ENCODE measurements at places on chromosomes 11 and 22.
A peak's percentile ranks its signal among the peaks of the same experiment; 100 is the strongest.

GRCh38 chr11:2390091-2390724 is 10.3 kb upstream of the TSSC4 start:
- no peaks in the 10 kb centered on the region for H3K36me3 ChIP-seq
- H3K27me3 ChIP-seq = no peaks in the 10 kb centered on the region
- no peak for DNase-seq

- H3K27me3 ChIP-seq = no peaks in the 10 kb centered on the region
- peaks cover 49% of the 10 kb centered on the region for H3K4me1 ChIP-seq
- H3K4me3 ChIP-seq = peak overlapping the region; percentile 16
- no peaks in the 10 kb centered on the region for H3K36me3 ChIP-seq
- DNase-seq = peak; percentile 94
- peak overlapping the region; percentile 72 for H3K27ac ChIP-seq
These were observed 28.3 kb downstream of the SLC1A2 start for GRCh38 chr11:35390737-35391682.

DNA sequence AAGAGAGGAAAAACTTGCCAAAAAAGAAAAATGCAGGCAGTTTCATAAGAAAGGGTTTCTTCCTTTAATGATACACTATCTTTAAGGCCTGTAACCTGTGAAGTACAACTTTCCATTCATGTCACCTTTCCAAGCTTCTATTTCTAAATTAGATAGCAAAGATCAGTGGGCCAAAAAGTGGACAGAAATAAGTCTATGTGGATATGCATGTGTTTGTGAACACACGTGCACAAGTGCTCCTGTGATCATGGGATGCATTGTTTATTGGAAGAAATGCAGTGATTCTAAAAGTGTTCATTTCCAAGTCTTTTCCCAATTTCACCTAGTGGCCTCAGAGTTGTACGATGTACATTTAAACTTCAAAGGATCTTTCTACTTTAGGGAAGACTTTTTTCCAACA is 230.0 kb upstream of the BLID start:
- H3K4me1 ChIP-seq = peaks cover 21% of the 10 kb centered on the region
- H3K4me3 ChIP-seq = no peak overlapping the region
- DNase-seq = no peak
- no peaks in the 10 kb centered on the region for H3K27me3 ChIP-seq
- H3K36me3 ChIP-seq = no peaks in the 10 kb centered on the region

DNA sequence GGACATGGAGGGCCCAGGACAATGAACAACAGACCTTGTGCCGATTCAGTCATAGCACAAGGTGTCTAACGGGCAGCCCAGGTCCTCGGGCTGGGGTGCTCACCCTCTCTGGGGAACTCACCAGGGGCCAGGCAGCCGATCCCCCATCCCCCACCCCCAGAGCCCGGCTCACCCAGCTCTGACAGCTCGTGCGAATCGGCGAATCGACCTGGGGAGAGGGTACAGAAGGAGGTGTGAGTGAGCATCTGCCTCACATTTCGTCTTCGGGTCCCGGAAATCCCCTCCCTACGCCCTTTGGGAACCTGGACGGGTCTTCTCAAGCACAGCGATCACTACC is 423 bp downstream of the PEX16 start:
- peak overlapping the region; percentile 51 for H3K27ac ChIP-seq
- H3K4me3 ChIP-seq = peak overlapping the region; percentile 96
- no peak for DNase-seq
- 0 out of 2 replicates have a peak, but pooled peaks cover 8% of the 10 kb centered on the region for H3K36me3 ChIP-seq

DNA sequence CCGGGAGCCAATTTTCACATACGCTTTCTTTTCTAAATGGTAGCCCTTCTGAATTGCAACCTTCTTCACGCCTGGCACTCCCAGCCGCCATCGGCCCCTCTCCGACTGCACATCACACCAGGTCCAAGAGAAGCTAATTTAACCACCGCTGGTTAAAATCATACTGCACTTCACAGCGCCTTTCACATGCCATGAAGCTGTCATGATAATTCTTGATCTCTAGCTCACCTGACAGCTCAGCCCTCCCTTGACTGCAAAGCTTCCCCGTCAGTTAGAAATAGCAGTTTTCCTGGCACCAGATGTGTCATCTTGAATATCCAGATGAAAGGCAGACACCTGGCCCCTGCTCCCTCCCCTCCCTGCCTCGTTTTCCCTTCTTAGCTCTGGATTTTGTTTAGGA is 101.4 kb downstream of the ARL14EP start:
- no peaks in the 10 kb centered on the region for H3K36me3 ChIP-seq
- peaks cover 75% of the 10 kb centered on the region for H3K27me3 ChIP-seq
- H3K4me1 ChIP-seq = no peaks in the 10 kb centered on the region

- no peak overlapping the region for H3K4me3 ChIP-seq
- DNase-seq = no peak
- no peaks in the 10 kb centered on the region for H3K4me1 ChIP-seq
- no peak overlapping the region for H3K27ac ChIP-seq
- no peaks in the 10 kb centered on the region for H3K27me3 ChIP-seq
These were observed 547.3 kb upstream of the LRRC4C start for GRCh38 chr11:42006766-42007165.

DNA sequence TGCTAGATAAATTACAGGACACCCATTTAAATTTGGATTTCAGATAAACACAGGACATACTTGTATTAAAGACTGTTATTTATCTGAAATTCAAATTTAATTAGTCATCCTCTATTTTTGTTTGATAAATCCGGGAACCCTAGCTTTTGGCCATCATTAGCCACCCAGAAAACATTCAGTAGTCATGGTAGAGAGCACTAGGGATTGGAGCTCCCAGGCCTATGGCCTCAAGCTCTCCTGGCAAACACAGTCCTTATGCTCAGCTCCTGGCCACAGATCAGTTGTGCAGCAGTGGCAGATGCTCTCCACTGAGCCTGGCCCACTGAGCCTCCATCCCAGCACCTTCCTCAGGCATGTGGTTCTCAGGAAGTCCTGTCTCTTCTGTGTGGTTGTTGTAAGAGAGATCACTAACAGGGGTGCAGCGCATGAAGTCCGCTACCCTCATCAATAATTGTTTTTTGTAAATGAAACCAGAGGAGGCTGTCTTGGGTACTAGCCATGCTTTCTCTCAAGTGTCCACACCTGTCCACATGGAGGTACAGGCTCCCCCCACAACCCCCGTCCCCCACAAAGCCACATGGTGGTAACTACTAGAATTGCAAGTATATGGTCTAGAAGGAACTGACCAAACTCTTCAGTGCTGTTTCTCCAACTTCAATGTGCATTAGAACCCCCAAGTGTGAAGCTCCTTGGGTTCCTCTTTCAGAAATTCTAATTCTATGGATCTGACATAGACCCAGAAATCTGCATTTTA is 1.1 kb upstream of the IRAG1 start:
- DNase-seq = no peak
- H3K27ac ChIP-seq = no peak overlapping the region
- no peak overlapping the region for H3K4me3 ChIP-seq
- H3K36me3 ChIP-seq = no peaks in the 10 kb centered on the region
- H3K4me1 ChIP-seq = no peaks in the 10 kb centered on the region

GRCh38 chr22:40441761-40442390 is 71.5 kb downstream of the SGSM3 start:
- H3K27me3 ChIP-seq = no peaks in the 10 kb centered on the region
- H3K4me1 ChIP-seq = peaks cover 3% of the 10 kb centered on the region
- no peak overlapping the region for H3K4me3 ChIP-seq
- no peak overlapping the region for H3K27ac ChIP-seq
- no peaks in the 10 kb centered on the region for H3K36me3 ChIP-seq

DNA sequence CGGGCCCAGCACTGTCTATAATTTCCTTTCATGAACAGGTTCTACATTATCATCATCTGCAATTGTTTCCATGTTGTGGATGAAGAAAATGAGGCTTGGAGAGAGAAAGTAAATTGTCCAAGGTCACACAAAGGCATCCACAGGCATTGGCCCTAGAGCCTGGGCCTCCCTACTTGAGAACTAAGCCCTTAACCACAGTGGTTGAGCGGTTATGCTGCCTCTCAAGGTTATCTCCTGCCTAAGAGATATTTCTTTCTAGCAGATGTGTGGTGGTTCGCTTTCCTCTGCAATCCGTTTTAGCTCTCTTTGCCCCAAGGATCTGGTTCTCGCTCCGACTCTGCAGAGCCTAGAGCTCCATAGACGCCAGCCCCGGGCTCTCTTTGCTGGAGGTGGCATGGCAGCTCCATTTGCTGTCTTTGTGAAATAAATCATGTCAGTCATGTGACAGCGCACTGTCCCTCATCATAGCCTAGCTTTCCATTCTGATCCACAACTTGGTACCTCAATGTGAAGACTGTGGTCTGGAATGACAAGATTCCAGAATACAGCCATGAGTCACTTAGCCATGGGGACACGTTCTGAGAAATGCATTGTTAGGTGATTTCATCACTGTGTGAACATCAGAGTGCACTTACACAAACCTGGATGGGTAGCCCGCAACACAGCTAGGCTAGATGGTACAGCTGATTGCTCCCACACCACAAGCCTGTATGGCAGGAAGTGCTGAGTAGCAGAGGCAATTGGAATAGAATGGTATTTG is 27.2 kb downstream of the RPS6KA4 start:
- H3K36me3 ChIP-seq = no peaks in the 10 kb centered on the region
- H3K27ac ChIP-seq = no peak overlapping the region
- H3K4me1 ChIP-seq = peaks cover 44% of the 10 kb centered on the region
- DNase-seq = peak; percentile 81

DNA sequence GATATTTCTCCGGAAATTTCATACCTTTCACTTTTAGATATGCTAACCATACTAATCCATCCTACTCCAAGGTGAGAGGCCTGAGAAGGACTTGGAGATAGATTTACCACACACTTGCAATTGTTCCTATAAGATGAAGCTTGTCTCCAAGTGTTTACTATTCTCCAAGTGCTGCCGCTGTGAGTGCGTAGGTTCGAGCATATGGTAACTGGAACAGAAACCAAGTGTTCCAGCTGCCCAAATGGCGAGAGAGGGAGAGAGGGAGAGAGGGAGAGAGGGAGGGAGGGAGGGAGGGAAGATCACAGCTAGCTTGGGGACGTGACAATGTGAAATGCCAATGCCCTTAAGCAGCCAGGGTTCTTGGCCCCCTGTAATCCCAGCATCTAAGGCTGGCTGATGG is 21.5 kb downstream of the ASCC2 start:
- H3K4me1 ChIP-seq = peaks cover 67% of the 10 kb centered on the region
- H3K27me3 ChIP-seq = no peaks in the 10 kb centered on the region
- no peak overlapping the region for H3K27ac ChIP-seq
- no peak overlapping the region for H3K4me3 ChIP-seq
- peaks cover 5% of the 10 kb centered on the region for H3K36me3 ChIP-seq

DNA sequence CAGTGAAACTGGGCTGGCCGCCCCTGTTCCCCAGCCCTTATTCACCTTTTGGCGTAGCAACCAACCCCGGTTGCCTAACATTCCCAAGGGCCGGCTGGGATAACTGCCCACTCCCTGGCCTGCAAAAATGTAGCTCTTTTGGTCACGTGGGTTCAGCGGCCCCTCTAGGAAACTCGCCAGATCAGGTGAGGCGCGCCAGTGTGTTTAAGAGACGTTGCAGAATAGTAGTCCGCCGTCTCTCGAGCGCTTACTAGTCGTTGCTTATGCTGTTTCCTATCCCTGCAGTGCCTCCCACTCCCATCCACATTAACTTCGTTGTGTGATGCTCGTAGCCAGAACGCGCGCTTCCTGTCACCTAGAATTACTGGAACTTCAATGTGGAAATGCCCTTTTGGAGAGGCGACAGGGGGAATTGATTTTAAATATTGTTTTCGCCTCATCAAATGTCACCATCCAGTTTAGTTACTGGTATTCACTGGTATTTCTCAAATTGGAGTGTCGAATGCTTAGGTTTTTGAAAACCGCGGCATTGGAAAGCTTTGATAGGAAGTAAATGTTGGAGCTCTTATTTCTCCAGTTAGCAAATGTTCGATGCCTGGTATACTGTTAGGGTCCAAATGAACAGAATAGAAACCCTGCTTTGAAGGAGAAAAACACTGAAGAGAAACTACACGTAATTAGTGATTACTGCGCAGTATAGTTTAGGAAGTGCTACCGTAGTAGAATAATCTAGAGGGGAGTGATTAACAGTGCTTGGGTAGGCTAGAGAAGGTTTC is 823 bp downstream of the CEP57 start:
- peak overlapping the region; percentile 85 for H3K27ac ChIP-seq
- no peaks in the 10 kb centered on the region for H3K27me3 ChIP-seq
- H3K36me3 ChIP-seq = peaks cover 30% of the 10 kb centered on the region

DNA sequence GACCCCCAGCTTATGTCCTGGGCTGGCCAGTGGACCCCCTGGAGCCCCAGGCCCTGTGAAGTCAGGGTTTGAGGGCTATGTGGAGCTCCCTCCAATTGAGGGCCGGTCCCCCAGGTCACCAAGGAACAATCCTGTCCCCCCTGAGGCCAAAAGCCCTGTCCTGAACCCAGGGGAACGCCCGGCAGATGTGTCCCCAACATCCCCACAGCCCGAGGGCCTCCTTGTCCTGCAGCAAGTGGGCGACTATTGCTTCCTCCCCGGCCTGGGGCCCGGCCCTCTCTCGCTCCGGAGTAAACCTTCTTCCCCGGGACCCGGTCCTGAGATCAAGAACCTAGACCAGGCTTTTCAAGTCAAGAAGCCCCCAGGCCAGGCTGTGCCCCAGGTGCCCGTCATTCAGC is 24.6 kb downstream of the CSF2RB start:
- no peaks in the 10 kb centered on the region for H3K27me3 ChIP-seq
- no peak overlapping the region for H3K27ac ChIP-seq
- no peak overlapping the region for H3K4me3 ChIP-seq
- H3K4me1 ChIP-seq = no peaks in the 10 kb centered on the region

DNA sequence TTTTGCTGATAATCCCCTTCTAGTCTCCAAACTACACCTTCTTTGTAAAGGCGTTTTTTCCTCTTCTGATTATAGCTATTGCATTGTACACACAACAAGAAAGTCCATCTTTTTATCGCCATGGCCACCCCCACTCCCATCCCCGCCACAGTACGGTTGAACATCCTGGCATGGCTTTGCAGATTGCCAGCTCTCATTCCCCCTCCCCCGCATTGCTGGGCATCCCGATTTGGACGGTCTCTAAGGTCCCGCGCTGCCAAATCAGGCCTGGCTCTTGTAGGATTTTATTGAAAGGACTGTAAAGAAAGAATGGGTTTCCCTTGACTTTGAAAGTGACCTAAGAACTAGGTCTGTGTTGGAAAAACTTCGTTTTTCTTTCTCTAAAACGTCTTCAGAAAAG is 916 bp upstream of the SLC6A5 start:
- no peak for DNase-seq
- H3K4me3 ChIP-seq = no peak overlapping the region
- H3K4me1 ChIP-seq = no peaks in the 10 kb centered on the region

DNA sequence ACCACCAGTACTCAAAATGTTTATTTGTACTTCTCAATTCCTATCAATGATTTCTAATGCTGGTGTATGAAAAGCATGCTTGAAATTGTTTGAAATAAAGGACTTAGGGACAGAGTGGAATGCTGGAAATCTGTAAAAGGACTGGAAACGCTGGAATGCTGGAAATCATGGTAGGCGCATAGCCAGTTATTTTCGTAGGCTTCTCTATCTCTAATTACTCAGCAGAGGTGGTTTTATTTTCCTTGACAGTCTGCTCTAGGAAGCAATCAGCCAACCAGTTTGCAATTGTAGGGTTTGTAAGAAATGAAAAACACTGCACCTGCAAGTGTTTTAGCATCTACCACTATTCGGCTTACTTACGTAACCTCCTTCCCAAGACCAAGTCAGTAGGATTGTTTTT is 788 bp downstream of the LIN7C start:
- H3K4me3 ChIP-seq = peak overlapping the region; percentile 94
- H3K4me1 ChIP-seq = peaks cover 8% of the 10 kb centered on the region
- H3K27me3 ChIP-seq = no peaks in the 10 kb centered on the region
- H3K27ac ChIP-seq = peak overlapping the region; percentile 67
- H3K36me3 ChIP-seq = peaks cover 1% of the 10 kb centered on the region
- no peak for DNase-seq

- 0 out of 2 replicates have a peak overlapping the region, but pooled peaks have one; percentile 17 for H3K27ac ChIP-seq
- peaks cover 38% of the 10 kb centered on the region for H3K4me1 ChIP-seq
- H3K36me3 ChIP-seq = peaks cover 40% of the 10 kb centered on the region
- DNase-seq = no peak
- H3K27me3 ChIP-seq = no peaks in the 10 kb centered on the region
These were observed 3.9 kb downstream of the ATF4 start for GRCh38 chr22:39524089-39524752.
